ENCODE measurements at places on chromosomes 7 and 10. TPM values are rescaled to one million over a fixed set of nuclear protein-coding genes. Genes with fewer than 3 reads are reported as not detected.
A peak's percentile ranks its signal among the peaks of the same experiment; 100 is the strongest.

DNA sequence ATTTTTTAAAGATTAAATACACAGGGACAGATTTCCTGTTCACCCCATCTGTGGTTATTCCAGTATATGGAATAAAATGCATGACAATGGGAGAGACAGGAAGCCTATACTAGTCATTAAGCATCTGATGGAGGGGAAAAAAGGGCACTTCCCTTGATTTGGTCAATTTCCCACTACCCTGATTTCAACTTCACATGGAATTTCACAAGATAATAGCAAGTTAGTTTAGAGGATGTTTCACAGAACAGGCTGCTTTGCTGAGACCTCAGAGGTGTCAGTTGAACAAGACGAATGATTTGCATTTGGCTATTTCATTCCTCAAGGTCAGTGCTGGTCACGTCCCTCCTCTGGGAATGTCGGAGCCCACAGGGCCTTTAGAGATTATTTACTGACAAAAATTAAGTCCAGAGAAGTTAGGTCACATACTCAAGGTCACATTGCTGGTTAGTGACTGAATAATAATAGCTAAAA lies 4.7 kb upstream of the ITPRIP start:
- DNase-seq, result no peak

- DNase-seq, result no peak
These were observed 2.3 kb upstream of the SMIM30 start for GRCh38 chr7:113120647-113121046.

GRCh38 chr10:11636697-11637303 lies 25.4 kb upstream of the USP6NL start:
- no peak for DNase-seq

- peak; percentile 49 for DNase-seq
These were observed 90.7 kb downstream of the MKI67 start for GRCh38 chr10:128035557-128035973.

DNA sequence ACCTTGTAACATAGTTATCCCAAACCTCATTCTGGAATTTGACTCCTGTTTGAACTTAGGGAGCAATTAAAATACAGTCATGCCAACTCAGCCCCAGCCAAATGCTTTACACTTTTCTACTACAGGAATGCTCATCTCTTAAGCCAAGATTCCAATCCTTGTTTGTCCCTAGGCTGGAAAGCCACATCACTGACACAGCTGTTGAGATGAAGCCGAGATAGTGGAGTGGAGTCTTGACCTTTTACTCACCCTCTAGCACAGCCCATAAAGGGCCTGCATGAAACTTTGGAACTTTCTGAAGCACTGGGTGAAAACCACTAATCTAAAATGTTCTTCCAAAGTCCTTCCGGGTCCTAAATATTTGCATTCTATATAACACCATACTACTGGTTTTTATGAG lies 247.3 kb downstream of the ETV1 start:
- peak; percentile 90 for DNase-seq

- no peak for DNase-seq
These were observed 21.1 kb upstream of the CFAP46 start for GRCh38 chr10:132963430-132963960.

GRCh38 chr7:148288592-148289151 lies 301.9 kb upstream of the C7orf33 start:
- peak; percentile 14 for DNase-seq

- DNase-seq, result no peak
These were observed 806.8 kb downstream of the GRM8 start for GRCh38 chr7:126445991-126446390.

DNA sequence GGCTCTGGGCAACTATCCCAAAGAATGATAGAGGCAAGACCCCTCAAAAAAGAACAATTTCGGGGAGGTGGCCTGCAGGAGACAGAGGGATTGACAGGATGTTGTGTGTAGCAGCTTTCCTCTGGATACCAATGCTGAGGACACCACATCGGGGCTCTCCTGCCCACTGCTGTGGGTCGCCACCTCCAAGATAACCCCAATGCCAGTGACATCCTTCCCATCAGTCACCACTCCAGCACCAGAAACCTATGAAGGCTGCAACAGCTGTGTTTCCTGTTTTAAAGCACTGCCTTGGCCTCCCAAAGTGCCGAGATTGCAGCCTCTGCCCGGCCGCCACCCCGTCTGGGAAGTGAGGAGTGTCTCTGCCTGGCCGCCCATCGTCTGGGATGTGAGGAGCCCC lies 17.6 kb downstream of the ARHGAP19 start:
- no peak for DNase-seq

- no peak for DNase-seq
These were observed 31.4 kb downstream of the C10orf90 start for GRCh38 chr10:126639084-126639483.

GRCh38 chr7:27173511-27173955 lies 587 bp downstream of the HOXA10 start:
- no peak for DNase-seq

GRCh38 chr10:93703066-93703465 lies 674 bp upstream of the FRA10AC1 start:
- DNase-seq, result no peak

The IKZF1 gene
- not detected for total RNA-seq

The SYT15B gene
- 0.06 TPM for total RNA-seq

The C10orf88 gene
- total RNA-seq, result 6.2 TPM

The ANKRD22 gene
- 6.2 TPM for total RNA-seq

The CYP3A7 gene
- not detected for total RNA-seq

The CRYGN gene
- total RNA-seq, result not detected

The IMMP2L gene
- 8.6 TPM for total RNA-seq

The EBLN1 gene
- not detected for total RNA-seq

All from PC-3 (cell line).